Hematopoietic multipotent progenitor cell treated with erythropoietin and hydrocortisone succinate and interleukin-3 and kit ligand, for 15 days (in vitro differentiated cells): ENCODE measurements at places on chromosomes 4 and X.

DNA sequence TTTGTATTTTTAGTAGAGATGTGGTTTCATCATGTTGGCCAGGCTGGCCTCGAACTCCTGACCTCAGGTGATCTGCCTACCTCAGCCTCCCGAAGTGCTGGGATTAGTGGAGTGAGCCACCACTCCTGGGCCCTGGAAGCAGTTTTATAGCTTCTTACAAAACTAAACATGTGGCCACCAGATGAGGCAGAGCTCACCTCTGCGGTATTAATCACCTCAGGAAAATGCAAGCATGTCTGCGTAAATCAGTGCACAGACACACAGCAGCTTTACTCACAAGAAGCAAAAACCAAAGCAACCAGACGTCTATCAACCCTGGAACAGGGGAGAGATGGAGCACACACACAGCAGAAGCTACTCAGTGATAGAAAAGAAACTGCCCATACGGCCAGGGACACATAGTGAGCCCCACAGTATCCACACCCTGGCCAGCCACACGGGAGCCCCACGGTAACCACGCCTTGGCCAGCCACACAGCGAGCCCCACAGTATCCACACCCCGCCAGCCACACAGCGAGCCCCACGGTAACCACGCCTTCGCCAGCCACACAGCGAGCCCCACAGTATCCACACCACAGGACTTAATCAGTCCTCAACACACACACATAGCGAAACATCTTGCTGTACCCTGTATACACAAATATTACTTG, 30.2 kb downstream of the PPP2R3B start:
- DNase-seq = no peak

DNA sequence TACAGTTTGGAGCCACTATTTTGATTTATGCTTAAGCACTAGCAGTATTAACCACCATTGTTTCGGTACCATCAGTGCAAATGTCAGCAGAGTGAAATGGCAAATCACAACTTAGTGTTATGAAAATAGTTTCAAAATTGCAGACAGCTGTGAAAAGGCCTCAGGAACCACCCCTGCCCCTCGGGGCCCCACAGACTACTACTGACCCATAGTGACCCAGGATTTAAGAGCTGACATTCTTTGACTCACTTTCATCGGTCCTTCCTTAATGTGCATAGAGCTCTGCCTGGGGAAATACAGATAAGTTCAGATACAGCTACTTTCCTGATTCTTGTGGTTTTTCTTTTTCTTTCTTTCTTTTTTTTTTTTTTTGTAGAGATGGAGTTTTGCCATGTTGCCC, 3.3 kb upstream of the BBS7 start:
- no peak for DNase-seq

GRCh38 chrX:3206314-3206713, 140.1 kb downstream of the MXRA5 start:
- no peak for DNase-seq

DNA sequence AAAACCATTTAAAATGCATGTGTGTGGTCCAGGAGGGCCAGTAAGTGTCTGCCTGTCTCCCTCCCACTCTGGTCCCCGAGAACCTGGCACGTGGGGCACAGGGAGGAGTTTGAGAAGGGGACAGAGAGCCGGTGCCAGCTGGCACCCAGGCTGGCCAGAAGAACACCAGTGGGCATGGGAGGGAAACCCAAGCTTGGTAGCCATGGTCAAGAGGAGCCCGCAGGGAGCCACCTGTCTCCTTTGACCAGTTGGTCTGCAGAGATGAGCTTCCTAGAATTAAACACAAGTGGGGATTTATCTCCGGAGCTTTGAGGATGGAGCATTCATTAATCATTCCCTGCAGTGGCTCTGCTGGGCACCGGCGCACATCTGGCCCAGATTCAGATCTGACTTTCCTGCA, 41.6 kb downstream of the HMX1 start:
- no peak for DNase-seq

- DNase-seq = no peak
These were observed 28.7 kb upstream of the FAM9B start for GRCh38 chrX:9062641-9063040.

GRCh38 chrX:42748067-42748850, 29.7 kb downstream of the PPP1R2C start:
- DNase-seq = no peak

DNA sequence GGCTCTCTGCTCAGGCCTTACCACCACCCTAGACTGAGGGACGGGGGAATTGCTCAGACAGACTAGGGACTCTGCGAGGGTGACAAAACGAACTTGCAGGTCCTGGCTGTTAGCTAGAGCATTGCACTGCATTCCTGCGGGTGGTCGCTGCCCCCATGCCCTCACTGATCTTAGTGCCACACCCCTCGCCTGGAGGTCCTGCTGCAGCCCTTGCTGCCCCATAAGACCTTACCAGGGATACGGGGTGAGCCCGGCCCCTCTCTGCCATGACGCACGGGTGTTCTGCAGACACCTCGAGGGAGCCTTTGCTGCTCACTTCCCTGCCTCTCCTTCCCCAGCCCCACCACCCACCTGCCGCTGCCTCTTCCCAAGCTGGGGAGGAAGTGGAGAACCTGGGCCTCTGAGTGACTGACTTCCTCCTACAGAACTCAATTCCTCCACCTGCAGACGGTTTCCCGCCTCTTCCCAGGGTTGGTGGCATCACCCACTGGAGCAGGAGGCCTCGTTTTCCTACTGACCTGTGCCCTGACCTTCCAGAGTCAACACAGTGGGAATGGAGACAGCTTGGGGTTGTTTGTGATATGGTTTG, 19.8 kb upstream of the TBC1D14 start:
- no peak for DNase-seq

DNA sequence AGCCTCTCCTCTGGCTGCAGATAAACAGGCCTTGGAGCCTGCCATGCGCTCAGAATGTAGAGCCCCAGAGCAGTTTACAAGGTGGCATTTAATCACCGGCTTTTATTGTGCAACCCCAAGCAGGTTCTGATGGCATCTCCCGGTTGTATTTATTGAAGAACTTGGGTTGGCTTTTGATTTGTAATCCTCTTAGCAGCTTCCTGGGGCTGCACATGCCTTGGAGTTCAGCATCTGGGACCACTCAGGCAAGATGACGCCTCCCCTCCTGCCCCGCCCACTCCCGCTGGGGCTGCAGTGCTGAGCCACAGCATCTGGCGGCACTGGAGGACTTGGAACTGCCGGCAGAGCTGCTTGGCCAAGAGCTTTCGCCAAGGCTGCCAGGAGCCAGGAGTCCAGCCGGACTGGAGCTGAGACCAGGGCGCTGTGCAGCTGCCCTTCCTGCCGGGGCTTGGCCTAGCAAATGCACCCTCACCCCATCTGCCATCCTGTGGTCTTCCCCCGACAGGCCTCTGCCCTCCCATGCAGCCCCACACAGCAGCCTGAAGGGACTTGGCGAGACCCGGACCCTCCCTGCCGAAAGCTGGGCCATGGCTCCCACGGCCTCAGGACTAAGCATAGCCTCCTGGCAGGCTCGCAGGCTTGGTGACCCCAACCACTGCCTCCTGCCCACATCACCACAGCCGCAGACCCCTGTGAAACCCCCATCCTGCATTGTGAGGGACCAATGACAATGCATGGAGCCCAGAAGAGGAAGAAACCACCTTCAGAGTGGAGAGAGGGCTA, 5.4 kb downstream of the HTRA3 start:
- DNase-seq = no peak

- DNase-seq = no peak
These were observed 1.5 kb downstream of the ADRA2C start for GRCh38 chr4:3767570-3768288.
